Activated naive CD4-positive, alpha-beta T cell treated with anti-CD3 and anti-CD28 coated beads, Interleukin-2, amount 50 U/mL, for 72 hours (primary cell): ENCODE measurements at places on chromosomes 4 and X.

DNA sequence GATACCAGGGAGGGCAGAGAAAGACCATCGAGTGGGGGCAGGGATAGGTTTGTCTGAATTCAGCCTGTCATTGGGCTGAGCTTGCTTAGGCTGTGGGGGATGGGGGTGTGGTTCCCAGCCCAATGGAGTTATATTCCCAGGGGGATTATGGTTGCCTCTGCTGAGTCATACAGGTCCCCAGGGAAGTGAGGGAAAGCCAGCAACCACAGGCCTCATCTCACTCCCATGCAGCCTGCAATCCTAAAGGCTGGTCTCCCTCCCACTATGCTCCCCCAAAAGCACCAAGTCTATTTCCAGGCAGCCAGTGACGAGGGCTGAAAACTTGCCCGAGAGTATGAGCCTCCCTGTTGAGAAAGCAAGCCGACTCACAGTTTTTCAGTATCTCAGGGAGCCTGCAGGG lies 39.3 kb downstream of the AFM start:
- no peak for DNase-seq

GRCh38 chr4:122884499-122884898 lies 37.9 kb downstream of the NUDT6 start:
- DNase-seq: no peak

- DNase-seq: no peak
Observed at GRCh38 chr4:173025131-173025530, 143.5 kb upstream of the GALNT7 start.

DNA sequence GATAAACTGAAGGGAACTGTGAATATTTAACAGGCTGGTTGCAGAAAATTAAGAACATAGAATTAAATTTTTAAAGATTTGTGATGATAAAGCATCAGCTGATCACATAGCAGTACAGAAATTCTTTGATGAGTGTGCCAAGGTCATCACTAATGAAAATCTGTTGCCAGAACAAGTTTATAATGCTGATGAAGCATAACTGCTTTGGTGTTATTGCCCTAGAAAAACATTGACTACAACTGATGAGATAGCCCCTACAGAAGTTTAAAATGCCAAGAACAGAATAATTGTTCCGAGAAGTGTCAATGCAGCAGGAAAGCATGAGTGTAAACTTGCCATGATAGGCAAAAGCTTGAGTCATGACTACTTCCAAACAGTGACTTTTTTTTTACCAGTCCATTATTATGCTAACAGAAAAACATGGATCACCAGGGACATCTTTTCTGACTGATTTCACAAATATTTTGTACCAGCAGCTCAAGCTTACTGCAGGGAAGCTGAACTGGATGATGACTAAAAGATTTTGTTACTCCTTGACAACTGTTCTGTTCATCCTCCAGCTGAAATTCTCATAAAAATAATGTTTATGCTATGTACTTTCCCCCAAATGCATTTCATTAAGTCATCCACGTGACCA lies 1136.6 kb downstream of the FAT4 start:
- no peak for DNase-seq
